ACHN (cell line): ENCODE measurements at places on chromosomes 13 and 19.

DNA sequence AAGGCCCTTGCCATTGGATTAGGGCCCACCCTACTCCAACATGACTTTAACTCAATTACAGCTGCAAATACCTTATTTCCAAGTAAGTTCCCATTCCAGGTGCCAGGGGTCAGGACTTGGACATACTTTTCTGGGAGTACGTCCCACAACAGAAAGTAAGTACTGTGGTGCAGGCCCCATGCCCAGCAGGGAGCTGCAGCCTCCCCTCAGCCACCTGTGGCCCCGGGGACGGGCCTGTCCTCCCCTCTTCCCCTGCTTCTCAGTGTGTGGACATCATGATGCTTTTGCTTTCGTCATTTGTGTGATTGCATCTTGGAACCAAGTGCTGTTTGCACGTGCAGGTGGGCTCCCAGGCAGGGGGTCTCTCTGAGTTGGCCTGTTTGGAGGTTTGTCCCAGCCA, 31.9 kb downstream of the CRTC1 start:
- DNase-seq = no peak

- no peak for DNase-seq
Observed at GRCh38 chr13:92346046-92346445, 880.6 kb upstream of the GPC6 start.

GRCh38 chr13:40445557-40445990, 220.9 kb downstream of the FOXO1 start:
- peak; percentile 83 for DNase-seq

- DNase-seq = no peak
Observed at GRCh38 chr19:49103331-49104085, 10.7 kb upstream of the LIN7B start.

DNA sequence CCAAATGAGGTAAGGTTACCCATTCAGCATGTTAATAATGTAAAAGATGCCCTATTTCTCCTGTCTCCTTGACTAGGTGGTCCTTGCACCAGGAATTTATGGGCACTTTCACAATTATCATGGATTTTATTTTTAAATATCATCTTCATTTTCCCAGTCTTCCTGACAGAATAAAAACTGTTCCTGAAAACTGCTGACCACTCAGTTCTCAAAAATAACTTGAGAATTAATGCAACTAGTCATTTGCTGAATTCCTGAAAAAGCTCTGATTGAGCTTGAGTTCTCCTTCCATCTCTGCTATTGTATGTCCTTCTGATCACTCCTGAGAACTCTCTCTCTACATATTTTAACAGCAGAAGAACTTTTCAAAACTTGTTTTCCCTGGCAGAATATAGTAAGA, 55.0 kb downstream of the DCLK1 start:
- DNase-seq = no peak

GRCh38 chr13:36712770-36713169, 39.0 kb downstream of the SERTM1 start:
- DNase-seq = no peak

- peak; percentile 53 for DNase-seq
Observed at GRCh38 chr19:4577020-4577782, 17.7 kb upstream of the SEMA6B start.

DNA sequence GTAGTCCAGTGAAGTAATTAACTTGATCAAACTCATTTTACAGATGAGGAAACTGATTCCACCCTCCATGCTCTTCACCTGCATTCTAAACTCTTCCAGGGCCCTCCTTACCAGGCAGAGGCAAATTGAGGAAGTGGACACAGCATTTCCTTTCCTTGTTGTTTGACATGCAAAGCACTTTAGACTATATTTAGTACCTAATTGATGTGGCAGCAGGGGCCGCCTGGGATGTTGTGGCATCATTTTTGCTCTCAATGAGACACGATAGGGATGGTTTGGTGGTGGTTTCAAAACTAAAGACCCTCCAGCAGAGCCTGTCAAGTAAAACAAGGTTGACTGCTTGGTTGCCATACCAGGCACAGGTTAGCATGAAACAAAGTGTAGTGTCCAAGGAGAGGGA, 7.9 kb downstream of the SIPA1L3 start:
- DNase-seq = no peak

GRCh38 chr19:5961969-5962945, 15.7 kb downstream of the RANBP3 start:
- no peak for DNase-seq

GRCh38 chr13:114035583-114036531, 62.0 kb upstream of the C13orf46 start:
- no peak for DNase-seq

GRCh38 chr19:3932931-3933810, at the start of gene NMRK2:
Gene NMRK2, plus strand, starts transcription at chr19:3933069. Its CDS starts 603 bp downstream, at chr19:3933672.
- DNase-seq = no peak

DNA sequence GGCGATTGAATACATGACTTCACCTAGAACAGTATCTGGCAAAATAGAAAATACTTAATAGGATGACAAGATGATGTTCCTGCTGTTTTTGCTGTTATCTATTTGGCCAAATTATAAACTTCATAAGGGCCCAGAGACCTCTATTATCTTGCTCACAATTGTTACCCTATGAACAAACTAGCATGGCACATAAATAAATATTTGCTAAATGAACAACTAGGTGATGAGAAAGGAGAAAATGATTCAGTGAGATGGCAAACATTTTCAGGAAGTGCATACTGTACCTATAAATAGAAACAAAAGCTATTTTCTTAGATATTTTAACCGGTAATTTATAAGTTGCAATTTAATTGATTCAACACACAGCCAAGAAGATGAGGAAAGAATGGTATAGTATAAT, 78.4 kb downstream of the FAM216B start:
- DNase-seq = no peak

GRCh38 chr13:47148543-47148942, 251.7 kb upstream of the HTR2A start:
- no peak for DNase-seq

DNA sequence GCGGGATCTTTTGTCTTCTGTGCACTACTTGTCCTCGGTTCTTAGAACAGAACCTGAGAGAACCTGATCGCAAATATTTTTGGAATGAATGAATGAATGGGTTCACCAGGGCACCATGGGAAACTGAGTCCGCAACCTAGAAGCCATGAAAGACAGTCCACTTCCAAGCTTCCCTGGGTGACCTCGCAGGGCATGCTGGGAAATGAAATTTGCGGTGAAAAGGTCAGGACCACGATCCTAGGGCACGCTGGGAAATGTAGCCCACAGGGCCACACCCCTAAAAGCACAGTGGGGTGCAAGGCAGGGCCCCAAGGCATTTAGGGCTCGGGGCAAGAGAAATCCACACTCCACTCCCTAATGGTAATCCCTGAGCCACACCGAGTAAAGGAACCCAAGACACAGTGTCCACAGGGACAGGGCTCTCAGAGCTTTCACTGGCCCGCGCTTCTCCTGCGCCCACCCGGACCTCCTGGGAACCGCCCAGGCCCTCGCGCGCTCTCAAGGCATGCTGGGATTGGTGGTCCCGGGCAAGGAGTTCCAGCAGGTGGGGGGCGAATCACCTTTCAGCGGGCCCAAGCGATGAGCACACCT, 1.1 kb upstream of the PPP1R12C start:
- no peak for DNase-seq

DNA sequence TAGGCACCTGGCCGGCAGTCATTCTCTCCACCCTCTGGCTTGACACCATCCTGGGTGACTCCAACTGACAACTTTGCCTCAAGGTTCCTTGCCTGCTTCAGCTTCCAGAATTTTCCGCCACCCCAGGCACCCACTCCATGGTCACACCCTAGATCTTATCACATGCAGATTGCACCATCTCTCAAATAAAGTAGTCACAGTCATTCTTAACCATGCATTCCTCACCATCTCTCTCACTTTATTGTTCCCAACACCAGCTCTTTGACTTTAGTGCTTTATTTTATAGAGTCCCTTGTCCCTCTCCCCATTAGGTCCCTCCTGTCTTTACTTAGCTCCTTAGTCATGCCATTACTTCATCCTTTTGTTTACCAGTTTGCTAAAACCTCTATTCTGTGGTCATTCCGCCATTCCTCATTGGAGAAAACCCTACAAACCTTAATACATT, 351.7 kb downstream of the SPRY2 start:
- DNase-seq = no peak

DNA sequence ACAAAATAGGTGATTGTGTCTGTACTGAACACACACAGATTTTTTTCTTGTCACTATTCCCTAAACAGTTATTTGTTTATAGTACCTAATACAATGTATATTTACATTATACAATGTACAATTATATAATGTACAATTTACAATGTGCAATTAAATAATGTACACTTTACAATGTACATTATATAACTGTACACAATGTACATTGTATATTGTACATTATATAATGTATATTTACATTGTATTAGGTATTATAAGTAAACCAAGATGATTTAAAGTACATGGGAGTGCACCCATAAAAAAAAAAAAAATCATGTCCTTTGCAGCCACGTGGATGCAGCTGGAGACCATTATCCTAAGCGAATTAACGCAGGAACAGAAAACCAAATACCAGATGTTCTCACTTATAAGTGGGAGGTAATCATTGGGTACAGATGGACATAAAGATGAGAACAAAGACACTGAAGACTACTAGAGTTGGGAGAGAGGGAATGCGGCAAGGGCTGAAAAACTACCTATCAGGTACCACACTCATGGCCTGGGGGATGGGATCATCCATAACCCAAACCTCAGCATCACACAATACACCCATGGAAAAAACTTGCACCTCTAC, 68.1 kb downstream of the ABCC4 start:
- no peak for DNase-seq

DNA sequence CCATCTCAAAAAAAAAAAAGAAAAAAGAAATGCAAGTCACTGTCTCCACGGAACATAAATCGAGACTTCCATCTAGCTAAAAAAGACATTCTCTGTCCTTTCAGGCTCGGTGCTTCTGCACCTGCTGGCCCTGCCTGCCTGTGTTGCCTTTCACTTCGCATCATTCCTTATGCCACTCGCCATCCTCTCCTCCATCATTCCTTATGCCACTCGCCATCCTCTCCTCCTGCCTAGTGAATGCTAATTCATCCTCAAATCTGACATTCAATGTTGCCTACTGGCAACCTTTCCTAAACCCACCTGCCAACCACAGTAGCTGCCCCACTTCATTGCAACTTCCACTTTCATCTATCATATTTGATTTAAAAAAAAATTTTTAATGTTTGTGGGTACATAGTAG, 36.7 kb downstream of the KCTD12 start:
- DNase-seq = no peak

GRCh38 chr13:112782429-112783010, 92.7 kb downstream of the ATP11A start:
- DNase-seq = no peak

- DNase-seq = peak; percentile 84
Observed at GRCh38 chr19:57850553-57851017, 926 bp downstream of the ZNF587 start.

DNA sequence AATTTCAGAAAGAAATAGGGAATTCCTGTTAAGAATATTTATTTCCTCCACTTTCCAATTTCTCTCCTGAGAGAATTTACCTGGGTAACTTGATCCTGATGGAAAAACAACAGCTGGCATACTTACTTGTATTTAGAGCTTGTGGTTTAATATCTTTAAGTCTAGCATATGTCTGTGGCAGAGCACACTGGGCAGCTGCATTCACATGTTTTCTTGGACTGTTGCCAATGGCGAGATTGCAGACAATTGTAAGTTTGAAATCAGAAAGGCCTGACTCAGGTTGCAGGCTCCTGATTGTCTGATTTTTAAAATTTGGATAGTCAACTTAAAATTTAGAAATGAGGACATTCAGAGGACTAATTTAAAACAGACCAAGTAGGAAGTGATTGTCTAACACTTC, 66.9 kb downstream of the NHLRC3 start:
- DNase-seq = no peak

GRCh38 chr13:57925751-57926150, 294.2 kb downstream of the PCDH17 start:
- DNase-seq = no peak

DNA sequence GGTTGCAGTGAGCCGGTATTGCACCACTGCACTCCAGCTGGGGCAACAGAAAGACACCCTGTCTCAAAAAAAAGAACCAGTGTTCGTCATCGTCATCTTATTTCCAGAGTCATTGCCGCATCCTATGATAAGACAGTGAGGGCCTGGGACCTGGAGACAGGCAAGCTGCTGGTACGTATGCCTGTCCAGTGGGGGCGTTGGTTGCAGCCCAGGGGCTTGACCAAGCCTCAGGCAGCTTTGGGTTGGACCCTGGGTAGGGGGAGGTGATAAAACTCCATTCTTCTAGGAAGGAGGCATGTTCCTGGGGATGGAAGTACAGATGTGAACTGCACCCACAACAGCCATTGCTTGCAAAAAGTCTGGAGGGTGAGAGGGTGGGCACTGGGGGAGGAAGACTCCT, 15.6 kb downstream of the WDR88 start:
- DNase-seq = no peak

- DNase-seq = no peak
Observed at GRCh38 chr13:50452756-50453155, 390.7 kb downstream of the DLEU7 start.

DNA sequence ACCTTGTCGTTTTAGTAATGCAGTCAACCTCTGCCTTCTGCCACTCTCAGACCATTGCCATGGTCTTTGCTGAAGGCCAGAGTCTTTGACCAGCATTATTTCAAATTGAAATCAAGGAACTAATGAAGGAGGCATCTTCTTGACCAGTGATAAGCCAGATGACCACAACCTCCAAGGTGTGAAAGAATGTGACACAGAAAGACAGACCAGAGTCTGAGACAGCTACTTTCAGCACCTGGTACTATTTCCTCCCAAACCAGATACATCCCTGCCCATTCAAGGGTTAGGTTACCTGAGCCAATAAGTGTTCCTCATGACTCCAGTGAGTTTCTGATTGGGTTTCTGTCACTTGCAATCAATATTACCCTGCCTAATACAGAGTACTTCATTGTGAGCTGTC, 20.3 kb upstream of the RNASEH2B start:
- no peak for DNase-seq

GRCh38 chr19:2693492-2694160, 8.9 kb downstream of the GNG7 start:
- DNase-seq = no peak

GRCh38 chr13:30615866-30616541, 1.7 kb upstream of the USPL1 start:
- peak; percentile 42 for DNase-seq

DNA sequence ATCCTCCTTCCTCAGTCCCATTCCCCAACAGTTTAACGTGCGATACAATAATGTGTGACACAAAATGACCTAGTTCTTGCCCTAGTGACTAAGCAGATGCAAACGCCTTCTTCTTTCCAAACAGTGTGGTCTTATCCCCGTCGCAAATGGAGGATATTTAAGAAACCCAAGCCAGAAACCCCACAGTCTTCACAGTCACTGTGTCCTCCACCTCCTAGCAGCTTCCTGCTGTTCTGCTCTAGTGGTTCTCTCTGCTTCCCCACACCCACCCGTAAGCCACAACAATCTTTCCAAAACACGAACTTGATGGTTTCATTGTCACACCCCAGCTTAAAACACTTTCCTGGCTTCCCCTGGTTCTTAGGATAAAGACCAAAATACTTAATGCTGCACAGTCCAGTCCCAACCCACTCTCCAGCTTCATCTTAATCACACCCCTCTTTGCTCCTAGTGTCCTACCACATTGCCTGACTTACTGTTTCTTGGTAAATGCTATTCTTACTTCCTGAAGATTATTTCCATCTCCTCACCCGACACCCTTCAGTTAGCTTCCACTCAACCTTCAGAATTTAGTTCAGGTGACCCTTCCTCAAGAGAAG, 32.3 kb downstream of the ITM2B start:
- no peak for DNase-seq
